Fibroblast of skin of right quadriceps (primary cell): ENCODE measurements at places on chromosomes 6 and 20.

- DNase-seq, result no peak
Observed at GRCh38 chr20:62050166-62051120, 15.2 kb downstream of the TAF4 start.

DNA sequence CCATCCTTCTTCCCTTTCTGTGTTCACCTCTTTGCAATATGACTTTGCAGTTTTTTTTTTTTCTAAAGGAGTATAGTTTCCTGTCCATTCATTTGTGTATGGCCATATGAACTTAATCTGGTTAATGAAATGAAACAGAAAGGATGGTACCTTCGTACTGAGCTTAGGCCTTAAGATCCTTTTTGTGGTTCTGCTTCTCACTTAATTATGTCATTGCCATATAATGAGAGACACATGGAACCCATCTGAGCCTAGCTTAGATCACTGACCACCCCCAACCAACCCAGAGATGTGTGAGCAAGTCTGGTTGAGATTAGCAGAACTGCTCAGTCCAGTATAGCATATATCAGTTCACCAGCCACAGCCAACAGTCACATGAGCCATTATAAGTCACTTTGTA, 1179.6 kb downstream of the HACE1 start:
- no peak for DNase-seq

GRCh38 chr20:32697608-32698007, 23.9 kb upstream of the C20orf203 start:
- no peak for DNase-seq

DNA sequence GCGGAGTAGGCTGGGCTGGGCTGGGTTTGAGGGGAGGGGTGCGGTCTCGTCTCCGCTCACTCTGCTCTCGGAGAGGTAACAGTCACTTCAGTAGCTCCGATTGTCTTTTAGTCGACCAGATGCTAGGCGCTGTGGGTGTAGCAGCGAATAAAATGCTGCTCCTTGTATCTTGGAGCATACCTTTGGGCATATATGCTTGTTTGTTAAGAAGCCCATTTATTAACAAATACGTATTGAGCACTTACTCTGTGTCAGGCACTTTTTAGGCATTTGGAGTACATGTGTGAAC, 545 bp downstream of the ACTR5 start:
- DNase-seq, result no peak

DNA sequence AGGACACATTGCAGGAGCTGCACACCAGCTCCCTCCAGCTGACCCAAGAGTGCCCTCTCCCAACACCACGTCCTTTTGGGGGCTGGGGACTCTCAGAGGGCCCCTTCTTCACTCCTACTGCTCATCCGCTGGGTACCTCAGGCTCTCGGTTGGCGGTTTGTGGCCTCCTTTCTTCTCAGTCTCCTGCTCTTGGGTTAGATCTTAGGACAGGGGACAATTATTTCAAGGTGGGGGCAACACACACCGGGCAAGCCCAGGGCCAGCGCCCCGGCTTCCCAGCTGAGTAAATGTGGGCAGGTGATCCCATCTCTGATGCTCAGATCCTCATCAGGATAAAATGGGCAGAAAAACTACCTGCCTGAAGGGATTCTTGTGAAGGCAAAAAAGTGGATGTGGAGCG, 1.1 kb downstream of the TCF15 start:
- no peak for DNase-seq
